ENCODE measurements at places on chromosomes 1 and 21.

GRCh38 chr1:111127923-111128643 is 11.8 kb downstream of the DRAM2 start:
- peak; percentile 91 for DNase-seq

- no peak for DNase-seq
Observed at GRCh38 chr1:203217668-203218067, 11.8 kb downstream of the CHIT1 start.

- peak; percentile 66 for DNase-seq
Observed at GRCh38 chr1:27489501-27489972, 430 bp downstream of the WASF2 start.

DNA sequence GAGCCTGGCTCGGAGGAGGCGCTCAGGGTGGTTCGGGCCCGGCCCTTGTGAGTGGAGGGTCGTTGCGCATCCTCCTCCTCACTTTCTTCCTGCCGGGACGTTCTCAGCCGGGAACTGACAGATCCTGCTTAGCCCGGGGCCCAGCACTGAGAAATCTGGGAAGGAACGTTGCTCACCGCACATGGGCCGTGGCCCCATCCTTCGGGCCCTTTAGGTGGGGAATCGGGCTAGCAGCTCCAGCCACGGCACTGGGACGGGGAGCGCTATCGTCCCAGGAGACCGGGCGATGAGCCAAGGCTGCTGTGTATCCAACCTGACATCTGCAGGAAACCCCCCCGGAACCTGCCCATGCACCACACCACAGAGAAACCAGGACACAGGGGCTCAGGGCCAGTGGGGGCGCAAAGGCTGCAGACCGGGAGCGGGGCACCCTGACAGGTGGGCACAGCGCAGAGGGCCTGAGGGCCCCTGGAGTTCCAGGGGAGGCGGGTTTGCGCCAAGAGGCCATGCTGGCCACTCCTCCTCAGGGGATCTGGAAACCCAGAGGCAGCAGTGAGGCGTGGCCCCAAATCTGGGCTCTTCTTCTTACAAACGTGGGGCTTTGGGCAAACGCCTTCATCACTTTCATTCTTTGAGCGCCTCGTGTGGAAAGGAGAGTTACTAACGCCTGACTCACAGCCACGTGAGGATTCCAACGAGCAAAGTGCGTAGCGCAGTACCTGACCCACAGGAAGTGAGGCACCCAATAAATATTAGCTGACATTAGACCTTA is at the start of gene SH2D5:
SH2D5 (minus strand) TSS at position 116 of the 772 bp plus-strand sequence. CDS start 4,659 bp downstream, outside the sequence.
- peak; percentile 65 for DNase-seq
